Stimulated activated CD8-positive, alpha-beta memory T cell treated with anti-CD3 and anti-CD28 coated beads, Interleukin-4, amount 100 ng/mL, for 1 hour (primary cell): ENCODE measurements at places on chromosomes 4 and X.

- no peak for DNase-seq
Measured at GRCh38 chr4:122803788-122804208, 22.8 kb upstream of the FGF2 start.

DNA sequence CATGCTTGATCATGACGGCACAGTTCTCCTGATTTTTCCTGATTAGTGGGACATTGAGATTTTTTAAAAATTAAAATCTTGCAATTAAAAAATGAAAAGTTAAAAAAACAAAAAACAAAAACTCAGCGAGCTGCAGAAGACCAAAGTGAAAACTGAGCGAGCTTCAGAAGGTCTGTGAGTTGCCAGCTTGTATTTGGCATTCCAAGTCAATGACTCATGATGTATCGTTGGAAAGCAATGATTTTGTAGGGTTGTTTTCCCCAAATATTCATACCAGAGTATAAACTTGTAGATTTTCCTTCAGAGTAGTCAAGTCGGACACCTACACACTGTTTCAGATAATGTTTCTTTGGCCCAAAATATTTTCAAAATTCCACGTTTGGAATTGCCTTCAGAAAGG, 76.9 kb downstream of the LRRC66 start:
- DNase-seq: no peak

DNA sequence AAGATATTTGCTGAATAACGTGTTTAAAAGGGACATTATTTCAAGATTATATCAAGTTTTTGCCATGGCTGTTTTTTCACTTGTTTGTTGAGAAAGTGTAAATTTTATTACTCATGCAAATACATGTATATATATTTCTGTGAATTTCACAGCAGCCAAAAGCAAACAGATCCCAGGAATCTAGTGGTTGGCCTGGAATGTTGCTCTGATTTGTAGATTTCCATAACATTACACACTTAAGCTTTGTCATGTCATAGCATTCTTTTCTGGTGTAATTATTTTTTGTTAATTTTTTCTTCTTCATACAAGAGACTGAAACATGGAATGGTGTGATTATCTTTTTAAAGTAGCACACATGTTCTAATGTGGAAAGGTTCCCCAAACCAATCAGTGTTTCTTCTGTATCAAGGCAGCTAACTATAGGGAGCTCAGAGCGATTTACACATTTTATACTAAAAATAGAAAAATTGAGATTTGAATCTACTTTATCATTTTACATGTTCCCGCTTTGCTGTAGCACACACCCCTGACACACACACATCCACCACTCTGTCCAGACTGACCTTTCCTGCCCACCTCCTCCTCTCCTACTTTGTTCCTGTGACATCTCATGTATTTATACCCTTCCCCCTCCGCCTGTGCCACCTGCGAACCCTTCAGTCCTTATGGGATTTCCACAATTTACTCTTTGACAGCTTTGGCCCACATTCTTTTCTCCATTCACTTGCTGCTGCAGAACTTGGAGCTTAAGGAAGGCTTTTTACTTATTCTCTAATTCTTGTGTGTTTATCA, 20.3 kb downstream of the RUFY3 start:
- DNase-seq: no peak

DNA sequence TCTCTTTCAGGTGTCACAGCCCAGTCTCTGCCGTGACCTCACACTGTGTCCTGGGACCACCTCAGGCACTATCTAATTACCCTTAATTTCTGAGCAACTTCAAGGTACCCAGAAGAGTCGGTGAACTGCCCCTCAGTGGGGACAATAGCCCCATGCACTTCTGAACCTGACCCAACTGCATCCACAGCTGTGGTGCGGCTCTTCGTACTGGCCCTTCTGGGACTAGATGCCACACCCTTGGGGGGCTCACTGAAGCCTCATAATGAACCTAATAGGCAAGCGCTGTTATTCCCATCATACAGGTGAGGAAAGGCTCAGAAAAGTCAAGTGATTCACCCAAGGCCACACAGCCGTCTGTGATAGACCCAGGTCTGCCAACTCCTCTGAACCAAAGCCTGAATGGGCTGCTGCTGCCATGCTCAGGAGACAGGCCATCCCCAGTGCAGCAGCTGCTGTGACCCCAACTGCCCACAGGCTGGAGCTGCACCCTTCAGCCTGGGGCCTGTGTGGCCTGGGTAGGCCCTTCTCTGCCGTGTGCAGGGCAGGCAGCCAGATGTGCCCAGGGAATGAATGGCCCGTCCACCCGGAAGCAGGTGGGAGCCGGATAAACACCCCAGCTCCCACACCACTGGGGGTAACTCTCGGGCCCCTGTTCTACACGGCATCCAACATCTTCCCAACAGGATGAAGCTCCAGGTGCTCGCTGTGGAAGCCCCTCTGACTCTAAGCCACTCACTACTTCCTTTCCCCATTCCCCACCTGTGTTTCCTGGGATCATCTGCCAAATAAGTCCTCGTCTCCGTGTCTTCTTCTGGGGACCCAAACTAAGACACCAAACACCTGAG, 35.9 kb downstream of the HMX1 start:
- DNase-seq: no peak

DNA sequence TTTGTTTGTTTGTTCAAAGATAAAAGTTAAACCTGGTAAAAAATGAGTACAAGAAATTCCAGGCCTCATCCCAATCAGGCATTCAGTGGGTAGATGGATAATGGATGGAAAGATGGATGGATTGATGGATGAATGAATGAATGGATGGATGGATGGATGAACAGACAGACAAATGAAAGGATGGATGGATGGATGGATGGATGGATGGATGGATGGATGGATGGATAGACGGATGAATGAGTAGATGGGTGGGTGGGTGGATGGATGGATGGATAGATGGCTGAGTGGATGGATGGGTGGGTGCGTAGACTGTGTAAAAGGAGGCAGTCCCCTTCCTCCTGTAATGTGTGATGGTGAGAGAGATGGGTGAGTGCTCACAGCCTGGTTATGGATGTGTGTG, 206.7 kb downstream of the FRMPD4 start:
- DNase-seq: no peak
